ENCODE measurements at places on chromosomes 2 and 18. TPM values are rescaled to one million over a fixed set of nuclear protein-coding genes. Genes with fewer than 3 reads are reported as not detected.

Gene TRABD2A
- 39.4 TPM for total RNA-seq

Gene UBE2F
- 73.6 TPM for total RNA-seq

GRCh38 chr2:120343433-120344105 lies 2.4 kb upstream of the INHBB start:
- peak; percentile 76 for DNase-seq

DNA sequence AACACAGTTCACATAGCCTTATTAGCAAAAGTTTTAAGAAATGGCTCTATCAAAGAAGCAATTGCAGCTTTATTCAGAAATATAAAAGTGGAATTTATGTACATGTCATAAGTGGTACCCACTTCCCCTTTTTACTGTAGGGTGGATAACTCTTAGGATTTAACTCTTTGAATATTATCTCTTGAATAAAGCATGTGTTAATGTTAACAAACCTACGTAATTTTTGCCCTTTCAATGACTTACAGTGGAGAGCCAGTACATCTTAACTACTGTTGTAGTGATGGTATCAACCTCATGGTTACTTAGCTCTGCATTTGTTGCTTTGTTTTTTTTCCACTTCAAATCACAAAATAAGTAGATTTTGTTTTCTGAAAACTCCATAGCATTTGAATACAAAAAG lies 8.8 kb downstream of the NABP1 start:
- DNase-seq = no peak

Gene LIMS4
- total RNA-seq = 1.1 TPM

Gene IL37
- total RNA-seq = not detected

GRCh38 chr2:85114586-85115330 lies 18.4 kb upstream of the TCF7L1 start:
- DNase-seq = no peak

DNA sequence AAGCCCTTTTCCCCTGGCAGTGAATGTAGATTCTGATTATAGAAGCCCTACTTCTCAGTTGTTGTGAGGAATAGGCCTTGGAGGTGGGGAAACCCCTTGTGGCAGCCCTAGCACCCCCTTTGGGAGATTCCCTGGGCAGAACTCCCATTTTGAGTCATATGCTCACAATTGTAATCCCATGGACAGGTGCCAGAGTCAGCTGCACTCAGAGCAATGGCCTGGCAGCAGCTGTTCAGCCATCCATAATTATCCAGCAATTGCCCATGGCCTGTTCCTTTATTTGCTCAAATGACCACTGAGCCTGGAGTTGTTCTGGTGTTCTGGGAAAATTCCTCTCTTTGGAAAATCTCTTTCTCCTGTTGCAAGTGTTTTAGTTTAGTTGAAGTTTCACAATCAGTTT lies 71.7 kb downstream of the PTRHD1 start:
- peak; percentile 13 for DNase-seq

All from activated T-cell treated with anti-CD3 and anti-CD28 coated beads, Interleukin-2, amount 50 U/mL, for 72 hours (primary cell).